Effector CD8-positive, alpha-beta T cell (primary cell): ENCODE measurements at places on chromosomes 13 and 19.

- DNase-seq, result no peak
These were observed 3.5 kb upstream of the LILRB4 start for GRCh38 chr19:54659300-54659699.

DNA sequence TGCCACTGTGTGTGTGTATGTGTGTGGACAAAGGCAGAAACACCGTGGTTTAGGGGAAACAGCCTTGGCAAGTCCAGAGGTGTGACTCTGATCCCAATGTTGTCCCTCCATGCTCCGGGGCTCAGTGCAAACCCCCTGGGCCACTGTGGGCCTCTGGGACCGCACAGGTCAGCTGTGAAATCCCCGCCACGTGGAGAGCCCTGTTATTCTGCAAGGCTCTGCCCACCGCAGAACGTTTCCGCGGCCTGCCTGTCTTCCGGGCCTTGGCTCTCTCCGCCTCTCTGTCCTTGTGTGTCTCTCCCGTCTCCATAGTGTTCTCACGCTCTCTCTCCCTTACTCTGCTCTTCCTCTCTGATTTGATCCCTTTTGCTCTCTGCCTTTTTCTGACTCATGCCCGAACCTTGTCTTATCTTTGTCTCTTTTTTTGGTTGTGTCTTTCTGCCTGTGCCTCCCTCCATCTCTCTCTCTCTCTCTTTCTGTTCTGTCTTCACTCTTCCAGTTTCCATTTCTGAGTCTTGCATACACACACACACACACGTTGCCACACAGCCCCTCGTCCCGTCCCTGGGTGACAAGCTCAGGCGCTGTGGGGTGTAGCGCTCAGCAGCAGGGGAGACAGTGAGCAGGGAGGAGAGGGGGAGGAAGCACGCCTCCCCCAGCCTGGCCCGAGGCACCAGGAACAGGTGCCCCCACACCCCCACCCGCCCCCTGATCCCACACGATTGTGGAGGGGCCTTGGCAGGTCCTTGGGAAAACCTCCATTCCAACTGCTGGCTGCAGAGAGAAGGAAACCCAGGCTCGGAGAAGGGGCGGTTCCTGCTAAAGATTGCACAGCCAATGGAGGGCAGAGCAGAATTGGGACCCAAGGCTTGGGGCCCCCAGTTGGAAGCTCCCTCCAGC, 3.0 kb downstream of the TTYH1 start:
- DNase-seq, result no peak

- no peak for DNase-seq
These were observed 3.5 kb upstream of the INSR start for GRCh38 chr19:7297742-7298141.

- no peak for DNase-seq
These were observed 442 bp upstream of the RFC3 start for GRCh38 chr13:33817513-33817900.

GRCh38 chr19:2483084-2483483, 7.2 kb downstream of the GADD45B start:
- DNase-seq, result no peak

- no peak for DNase-seq
These were observed 3.7 kb downstream of the GGACT start for GRCh38 chr13:100584896-100585295.
